CD4-positive, alpha-beta T cell treated with Interleukin-2 at 100 ng/mL for 4 hours (primary cell): ENCODE measurements at places on chromosomes 11 and 22.

DNA sequence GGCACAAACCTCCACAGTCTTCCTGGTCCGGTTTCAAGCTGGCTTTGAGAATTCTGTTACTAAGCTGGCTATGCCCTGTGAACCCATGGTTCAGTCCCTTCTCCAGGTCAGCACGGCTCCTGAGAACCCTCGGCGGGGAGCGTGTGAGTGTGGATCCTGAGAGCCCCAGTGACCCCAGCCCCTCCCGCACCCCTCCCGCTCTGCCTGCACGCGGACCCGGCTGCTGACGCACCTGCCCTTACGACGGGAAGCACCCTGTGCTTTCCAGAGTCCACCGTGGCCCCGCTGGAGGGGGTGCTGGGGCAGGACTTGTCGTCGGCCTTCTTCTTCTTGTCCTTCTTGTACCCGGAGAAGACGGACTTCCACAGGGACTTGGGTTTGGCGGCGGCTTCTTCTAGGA is 42.8 kb upstream of the BID start:
- no peak for DNase-seq

DNA sequence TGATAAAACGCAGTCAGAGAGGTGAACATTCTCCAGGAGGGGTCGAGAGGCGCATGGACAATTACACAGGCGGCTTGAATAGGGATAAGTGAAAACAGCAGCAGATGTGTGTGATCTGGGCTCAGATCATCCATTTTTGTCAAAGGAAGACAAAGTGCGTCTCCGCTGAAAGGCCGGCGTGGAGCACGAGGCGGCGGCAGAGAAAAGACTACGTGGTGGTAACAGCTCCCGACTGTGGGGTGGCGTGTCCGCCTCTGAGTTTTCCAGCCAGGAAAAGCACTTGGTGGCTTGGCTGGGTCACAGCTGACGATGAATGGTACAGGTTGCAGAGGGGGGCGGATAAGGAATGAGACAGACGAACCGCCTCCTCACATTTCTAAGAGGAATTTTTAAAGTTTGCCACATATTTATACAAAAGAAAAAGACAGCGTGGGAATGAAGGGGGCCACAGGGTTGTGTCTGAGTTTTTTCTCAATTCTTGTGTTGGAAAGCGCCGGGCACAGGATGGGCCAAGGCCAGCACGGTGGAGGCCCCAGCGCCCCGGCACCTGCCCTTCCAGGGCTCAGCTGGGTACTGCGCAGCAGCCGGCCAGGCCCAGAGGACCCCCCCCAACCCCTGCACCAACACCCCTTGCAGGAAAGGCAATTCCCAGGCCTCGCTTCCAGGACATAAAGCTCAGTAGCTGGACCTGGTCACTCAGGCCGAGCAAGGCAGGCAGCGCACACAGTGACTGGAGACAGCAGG is 80.4 kb downstream of the TRMU start:
- no peak for DNase-seq

DNA sequence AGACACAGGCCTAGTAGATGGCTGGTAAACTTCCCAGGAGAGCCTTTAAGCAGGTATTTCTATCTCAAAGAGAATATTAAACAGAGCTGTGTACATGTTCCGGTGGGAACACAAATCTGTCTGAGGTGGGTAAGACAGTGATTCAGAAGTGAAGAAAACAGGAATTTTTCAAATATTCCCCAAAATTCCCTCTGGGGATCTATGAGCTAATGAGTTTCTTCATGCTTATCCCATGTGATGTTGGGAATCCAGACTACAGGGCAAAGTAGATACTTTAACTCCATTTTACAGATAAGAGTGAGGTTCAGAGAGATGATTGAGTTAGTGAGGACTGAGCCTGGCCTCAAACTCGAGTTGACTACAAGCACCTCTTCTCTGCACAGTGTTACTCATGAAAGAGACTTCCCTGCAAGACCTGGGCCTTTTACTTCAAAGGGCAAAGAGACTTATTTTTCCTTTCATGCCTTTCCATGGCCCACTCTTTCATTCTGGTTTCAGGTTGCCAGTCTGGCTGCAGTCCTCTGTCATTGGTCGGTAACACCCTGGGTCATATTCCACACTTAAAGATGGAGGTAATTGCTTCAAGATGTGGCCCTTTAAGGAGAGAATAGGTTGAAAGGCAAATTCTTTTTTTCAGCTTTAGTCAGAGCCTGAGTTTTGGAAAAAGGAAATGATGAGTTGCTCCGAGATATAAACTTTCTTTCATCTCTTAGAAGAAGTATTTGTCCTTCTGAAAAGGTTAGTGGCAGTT is 70.1 kb downstream of the CYB5R2 start:
- no peak for DNase-seq

DNA sequence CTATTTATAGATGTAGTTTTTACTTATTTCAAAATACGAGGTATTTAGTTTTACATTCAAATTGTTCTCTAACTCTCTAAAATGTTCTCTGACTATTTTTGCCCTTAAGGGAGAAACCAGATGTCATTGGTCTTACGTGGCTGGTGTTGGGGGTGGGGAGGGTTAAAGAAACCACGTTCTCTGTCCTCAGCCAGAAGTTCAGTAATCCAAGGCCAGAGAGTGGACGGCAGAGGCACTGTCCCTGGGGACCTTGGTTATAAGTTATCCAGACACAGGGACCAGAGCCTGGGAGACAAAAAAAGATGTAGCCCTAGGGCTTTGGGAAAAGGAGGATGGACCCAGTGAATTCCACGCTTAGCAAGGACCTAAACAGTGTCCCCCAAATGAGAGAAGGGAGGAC is 706 bp upstream of the OR51E1 start:
- DNase-seq = no peak

- no peak for DNase-seq
Observed at GRCh38 chr11:3004481-3004880, 12.4 kb upstream of the NAP1L4 start.

- DNase-seq = no peak
Observed at GRCh38 chr11:115360186-115360824, 143.9 kb downstream of the CADM1 start.

- no peak for DNase-seq
Observed at GRCh38 chr22:40310081-40310767, 36.1 kb upstream of the ADSL start.

- DNase-seq = no peak
Observed at GRCh38 chr11:36567694-36568093, at the start of gene RAG1. RAG1 (plus strand) TSS chr11:36568007; CDS start chr11:36573305, 5,298 bp downstream.

- no peak for DNase-seq
Observed at GRCh38 chr11:121841487-121842191, 274.4 kb downstream of the BLID start.

GRCh38 chr22:45587638-45588505 is 83.8 kb upstream of the ATXN10 start:
- no peak for DNase-seq

GRCh38 chr22:44407171-44407986 is 90.7 kb downstream of the RTL6 start:
- DNase-seq = no peak

DNA sequence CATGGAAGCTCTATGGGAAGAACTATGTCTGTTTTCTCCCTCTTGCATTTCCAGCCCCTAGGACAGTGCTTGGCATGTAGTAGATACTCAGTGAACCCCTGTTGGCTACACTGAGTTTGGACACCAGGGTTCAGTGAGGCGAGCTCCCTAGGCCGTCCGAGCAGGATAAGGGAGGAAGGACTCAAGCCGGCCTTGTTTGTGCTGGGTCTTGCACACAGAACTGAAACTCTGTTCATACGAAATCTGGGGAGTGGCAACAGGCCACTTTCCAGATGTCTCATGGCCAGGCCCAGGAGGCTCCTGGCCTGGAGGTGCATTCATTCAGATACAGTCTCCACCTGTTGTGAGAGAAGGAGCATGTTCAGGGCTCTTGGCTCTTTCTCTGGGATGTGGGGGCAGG is 23.6 kb upstream of the LMO1 start:
- no peak for DNase-seq

GRCh38 chr22:19959587-19960490 is 18.2 kb upstream of the TXNRD2 start:
- DNase-seq = no peak

DNA sequence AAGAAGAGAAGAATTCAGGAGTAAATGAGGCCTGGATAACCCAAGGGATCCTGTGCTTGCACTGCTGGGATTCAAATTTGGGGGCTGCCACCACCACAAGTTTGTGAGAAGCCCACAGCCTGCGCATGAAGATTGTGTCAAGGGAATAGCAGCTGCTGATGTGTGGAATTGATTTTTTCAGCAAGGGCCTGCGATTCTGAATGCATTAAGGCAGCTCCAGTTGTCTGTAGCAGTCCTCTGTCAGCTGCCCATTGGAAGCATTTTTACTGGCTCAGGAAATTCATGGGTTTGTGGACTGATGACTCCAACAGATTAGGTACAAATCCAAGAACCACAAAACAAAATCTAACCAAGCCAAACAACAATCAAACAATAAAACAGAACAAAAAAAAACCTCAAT is 14.0 kb downstream of the ARVCF start:
- DNase-seq = no peak

GRCh38 chr11:46060013-46060412 is 61.2 kb downstream of the PHF21A start:
- no peak for DNase-seq

- DNase-seq = no peak
Observed at GRCh38 chr11:48900131-48900800, 83.4 kb downstream of the TRIM51G start.

- DNase-seq = no peak
Observed at GRCh38 chr11:34855021-34855753, 61.0 kb downstream of the APIP start.

- no peak for DNase-seq
Observed at GRCh38 chr11:116371146-116371545, 401.6 kb downstream of the BUD13 start.

GRCh38 chr11:33877038-33877437 is 14.8 kb downstream of the LMO2 start:
- no peak for DNase-seq
